ENCODE measurements at places on chromosomes 3 and 15.

DNA sequence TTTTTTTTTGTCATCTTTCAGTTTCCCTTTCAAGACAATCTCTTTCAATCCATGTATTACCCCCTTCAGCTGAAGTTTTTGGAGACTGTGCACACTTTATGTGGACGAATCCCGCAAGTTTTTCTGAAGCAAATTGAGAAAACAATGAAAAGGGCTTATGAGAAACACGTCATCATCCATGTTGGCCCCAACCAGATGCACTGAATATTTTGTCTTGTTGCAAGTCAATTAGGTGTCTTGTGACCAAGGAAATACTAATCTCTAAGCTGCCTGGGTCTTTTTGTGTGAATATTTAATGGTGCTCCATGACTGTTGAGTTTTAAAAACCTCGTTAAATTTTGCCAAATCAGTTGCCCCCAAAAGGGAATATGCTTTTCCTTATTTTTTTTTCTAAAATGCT lies 21.7 kb upstream of the PPP4R2 start:
- DNase-seq, result no peak

DNA sequence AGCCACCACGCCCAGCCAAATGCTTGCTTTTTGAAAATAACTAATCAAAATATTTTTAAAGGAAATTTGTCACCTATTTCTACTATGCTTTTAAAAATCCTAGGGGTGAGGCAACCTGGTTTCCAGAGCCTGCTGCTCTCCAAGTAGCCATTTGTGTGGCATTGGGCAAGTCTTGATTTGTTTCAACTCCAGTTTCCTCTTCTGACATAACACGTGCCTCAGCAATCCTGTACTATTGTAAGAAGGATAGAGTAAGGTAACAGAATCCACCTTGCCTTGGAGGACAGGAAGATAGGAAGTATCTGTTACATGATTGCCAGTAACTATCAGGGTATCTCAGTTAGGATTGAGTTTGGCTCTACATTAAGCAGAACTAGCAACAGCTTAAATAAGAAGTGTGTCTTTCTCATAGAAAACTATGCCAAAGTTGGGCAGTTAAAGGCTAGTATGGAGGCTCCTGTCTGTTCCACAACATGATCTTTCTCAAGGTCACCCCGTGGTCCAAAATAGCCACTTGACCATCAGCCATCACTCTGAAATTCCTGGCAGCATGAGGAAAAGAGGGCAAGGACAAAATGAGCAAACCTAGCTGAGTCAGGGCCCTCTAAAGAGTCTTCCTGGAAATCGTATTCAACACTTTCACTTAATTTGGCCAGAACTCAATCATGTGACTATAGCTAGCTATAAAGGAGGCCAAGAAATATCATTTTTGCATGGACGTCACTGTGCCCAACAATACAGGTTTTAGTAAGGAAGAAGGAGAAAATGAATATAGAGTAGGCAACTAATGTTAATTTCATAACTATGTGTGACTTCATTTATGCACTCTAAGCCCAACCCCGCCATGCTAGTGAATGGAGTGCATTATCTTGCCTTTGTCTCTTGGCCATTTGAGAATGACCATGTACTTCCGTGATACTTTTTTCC lies 66.1 kb downstream of the HMG20A start:
- DNase-seq, result no peak

GRCh38 chr15:88608607-88609181 lies 12.4 kb upstream of the AEN start:
- DNase-seq, result no peak

DNA sequence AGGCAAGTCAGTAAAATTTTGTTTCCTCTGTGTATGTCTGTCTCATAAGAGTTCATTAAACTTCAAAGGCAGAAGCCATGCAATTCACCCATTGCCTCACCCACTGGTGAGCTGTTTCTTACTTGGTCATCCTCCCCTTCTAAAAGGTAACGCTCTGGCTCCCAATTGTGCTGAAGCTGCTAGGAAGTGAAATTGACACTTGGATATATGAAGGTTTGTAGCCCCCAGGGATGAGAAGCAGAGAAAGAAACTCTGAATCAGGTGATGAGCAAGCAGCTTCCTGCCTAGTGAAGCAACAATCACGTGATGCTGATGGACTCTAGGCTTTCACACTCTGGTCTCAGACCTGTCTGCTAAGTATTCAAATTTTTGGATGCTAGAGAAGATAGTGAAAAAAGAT lies 70.7 kb downstream of the CD200R1L start:
- peak; percentile 65 for DNase-seq

GRCh38 chr15:90354986-90355385 lies 2.9 kb downstream of the ZNF774 start:
- DNase-seq, result no peak

- no peak for DNase-seq
Observed at GRCh38 chr3:51703068-51703760, 3.7 kb upstream of the GRM2 start.

DNA sequence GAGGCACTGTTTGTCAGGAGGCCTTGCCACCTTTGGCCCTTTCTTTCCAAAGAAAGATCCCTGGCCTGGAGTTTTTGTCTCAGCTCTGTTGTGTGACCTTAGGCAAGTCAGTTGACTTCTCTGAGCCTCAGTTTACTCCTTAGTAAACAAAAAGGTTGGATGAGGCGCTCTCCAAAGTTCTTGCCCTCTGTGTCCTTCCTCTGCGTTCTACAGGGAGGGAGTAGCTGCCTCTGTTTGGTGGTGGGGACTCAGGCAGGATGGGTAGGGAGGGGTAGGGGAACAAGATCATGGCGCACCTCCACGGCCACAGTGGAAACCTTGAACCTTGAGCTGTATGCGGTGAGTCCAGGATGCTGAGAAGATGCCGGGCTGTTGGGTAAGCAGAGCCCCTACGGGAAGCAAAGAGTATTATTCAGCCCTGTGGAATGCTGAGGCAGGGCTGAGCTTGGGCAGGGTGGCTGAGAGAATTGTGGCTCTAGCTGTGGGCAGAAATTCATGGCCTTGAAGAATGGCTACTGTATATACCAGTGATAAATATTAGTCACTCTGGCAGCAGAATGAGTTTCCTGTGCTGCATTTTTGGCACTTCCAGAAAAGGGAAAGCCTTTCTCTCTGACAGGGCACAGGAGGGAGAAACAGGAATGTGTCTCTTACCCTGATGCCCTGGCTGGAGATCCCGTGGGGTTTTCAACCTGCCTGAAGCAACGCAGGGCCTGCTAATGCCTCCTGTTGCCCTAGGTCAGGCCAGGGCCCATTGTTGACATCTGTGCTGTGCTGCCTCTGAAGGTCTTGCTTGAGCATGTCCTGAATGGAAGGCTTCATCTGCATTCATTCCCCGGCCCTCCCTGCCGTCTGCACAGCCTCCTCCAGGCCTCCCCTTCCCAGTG lies 39.9 kb downstream of the SMAD3 start:
- DNase-seq, result peak; percentile 98

- no peak for DNase-seq
Observed at GRCh38 chr3:28674212-28674611, 325.6 kb upstream of the AZI2 start.

Data from iris pigment epithelial cell (primary cell).